MV-4-11 (cell line): ENCODE measurements at places on chromosomes 7 and 10.
A peak's percentile ranks its signal among the peaks of the same experiment; 100 is the strongest.

- DNase-seq = no peak
Measured at GRCh38 chr10:114326795-114327194, 77.5 kb downstream of the AFAP1L2 start.

- DNase-seq = peak; percentile 64
Measured at GRCh38 chr10:92848441-92849233, at the start of gene EXOC6. EXOC6 (plus strand) TSS chr10:92848520; CDS start chr10:92848534, 14 bp downstream.

GRCh38 chr10:42928064-42928463, 145.5 kb downstream of the BMS1 start:
- no peak for DNase-seq

GRCh38 chr10:48496105-48496830, 108.6 kb downstream of the ARHGAP22 start:
- DNase-seq = no peak

DNA sequence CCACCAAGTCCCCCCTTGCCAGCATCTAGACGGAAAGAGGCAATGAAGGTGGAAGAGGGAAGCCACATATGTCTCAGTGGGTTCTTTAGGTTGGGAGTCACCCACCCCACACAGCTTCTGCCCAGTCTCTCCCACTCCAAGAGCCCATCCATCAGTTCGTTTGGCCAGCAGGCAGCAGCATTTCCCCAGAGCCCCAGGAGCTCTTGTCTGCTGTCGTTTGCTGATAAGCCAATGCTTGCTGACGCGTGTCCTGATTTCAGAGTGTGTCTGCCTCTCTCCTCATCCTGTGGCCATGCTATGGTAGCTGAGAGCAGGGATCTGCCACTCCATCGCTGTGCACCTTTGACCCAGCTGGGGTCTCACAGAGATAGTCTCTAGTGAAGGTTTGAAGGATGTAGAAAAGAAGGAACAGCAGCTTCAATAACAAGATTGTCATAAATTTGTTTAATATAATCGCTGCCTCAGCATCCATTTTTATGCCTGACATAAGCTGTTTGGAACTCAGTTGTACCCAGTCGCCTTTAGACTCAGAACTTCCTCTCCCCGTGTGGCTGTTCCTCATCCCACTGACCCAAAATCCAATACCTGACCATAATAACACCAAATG, 39.4 kb upstream of the GDF10 start:
- no peak for DNase-seq

- DNase-seq = peak; percentile 33
Measured at GRCh38 chr7:39958038-39958437, 8.0 kb downstream of the CDK13 start.

- no peak for DNase-seq
Measured at GRCh38 chr7:115516341-115516740, 514.2 kb downstream of the TFEC start.

- DNase-seq = no peak
Measured at GRCh38 chr10:70770001-70770400, 15.2 kb downstream of the TBATA start.

GRCh38 chr7:4842319-4843064, 19.3 kb downstream of the PAPOLB start:
- no peak for DNase-seq

DNA sequence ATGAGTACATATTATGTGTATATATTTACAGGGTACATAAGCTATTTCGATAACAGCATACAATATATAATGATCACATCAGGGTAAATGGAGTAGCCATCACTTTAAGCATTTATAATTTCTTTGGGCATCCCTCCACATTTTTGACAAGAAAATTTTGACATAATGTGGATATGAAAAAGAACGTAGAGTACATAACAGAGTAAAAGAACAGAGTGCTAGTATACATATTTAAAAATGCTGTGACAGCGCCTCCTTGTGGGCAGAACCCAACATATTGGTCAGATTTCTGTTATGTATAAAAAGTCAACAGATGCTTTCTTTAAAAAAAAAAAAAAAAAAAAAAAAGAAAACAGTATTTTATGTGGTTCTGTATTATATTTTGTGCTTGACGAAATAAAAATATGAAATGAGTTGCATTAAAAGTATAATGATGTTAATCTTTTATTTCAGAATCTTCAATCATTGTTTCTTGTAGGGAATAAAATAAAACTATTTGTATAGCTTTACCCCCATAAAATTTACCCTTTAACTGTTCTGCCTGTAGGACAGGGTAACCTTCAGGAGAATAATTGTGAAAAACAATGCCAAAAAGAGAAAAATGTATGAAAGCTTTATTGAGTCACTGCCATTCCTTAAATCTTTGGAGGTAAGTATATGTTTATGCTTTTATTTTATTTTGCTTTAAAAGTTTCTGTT, 18.3 kb upstream of the HBP1 start:
- DNase-seq = peak; percentile 62

- no peak for DNase-seq
Measured at GRCh38 chr7:128035712-128036111, 4.5 kb upstream of the LRRC4 start.

GRCh38 chr10:4568731-4569130, 257.3 kb upstream of the AKR1E2 start:
- no peak for DNase-seq

DNA sequence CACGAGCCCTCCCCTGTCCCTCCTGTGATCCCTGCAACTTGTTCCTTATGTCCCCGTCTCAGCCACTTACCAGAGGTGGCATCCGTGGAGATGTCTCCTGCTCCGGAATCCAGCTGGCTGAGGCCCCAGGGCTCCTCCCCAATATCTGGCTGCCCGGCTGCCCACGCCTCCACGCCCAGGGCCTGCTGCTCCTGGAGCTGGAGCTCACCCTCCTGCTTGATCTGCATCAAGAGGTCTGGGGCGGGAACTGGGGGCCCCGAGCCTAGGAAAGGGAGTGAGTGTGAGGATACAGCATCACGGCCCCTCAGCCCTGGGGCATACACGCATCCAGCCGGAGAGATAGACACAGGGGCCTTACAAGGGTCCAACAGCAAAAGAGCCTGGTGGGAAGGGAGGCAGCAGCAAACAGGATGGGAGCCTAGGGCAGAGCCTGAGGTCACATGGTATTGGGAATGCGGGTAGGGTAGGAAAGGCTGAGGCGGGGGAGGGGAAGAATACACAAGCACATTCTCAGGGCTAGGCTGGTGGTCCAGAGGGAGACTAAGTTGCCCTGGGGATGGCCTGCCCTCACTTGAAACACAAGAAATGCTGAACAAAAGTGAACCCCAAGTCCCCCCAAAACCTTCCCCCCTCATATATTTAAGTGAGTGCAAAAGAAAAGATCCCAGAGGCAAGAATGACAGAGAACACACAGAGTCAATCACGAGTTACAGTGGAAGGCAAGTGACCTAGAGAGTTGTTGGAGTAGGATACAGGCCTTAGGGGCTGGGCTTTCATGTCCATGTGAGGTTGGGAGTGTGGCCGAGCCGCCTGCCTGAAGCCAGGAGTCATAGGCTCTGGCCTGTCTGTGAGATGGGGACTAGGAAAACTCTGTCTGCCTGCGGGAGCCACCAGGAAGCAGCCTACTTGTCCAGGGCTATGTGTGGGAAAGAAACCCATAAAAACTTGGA, 16.9 kb upstream of the ZNF777 start:
- no peak for DNase-seq
